HAP-1 (cell line): ENCODE measurements at places on chromosomes 11 and 22.

DNA sequence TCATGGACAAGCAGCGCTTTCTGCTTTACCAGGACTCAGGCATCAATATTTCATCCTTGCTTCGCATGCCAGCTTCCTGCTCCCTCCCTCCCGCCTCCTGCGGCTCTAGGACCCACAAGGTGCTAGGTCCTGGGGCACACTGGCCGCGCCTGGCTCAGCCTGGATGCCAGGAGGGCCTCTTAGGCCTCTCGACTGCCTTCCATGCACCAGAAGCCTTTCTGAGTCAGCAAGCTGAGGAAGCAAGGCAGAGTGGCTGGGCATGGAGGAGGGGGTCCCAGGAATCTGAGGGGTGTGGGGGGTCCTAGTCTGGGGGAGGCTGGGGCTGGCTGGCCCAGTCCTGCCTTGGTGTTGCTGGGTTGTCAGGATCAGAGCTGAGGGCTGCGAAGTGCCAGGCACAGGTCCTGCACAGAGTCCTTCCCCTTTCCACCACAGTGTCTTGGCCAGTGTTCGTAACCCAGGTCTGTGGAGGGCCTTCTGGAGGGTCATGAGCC lies 61.0 kb upstream of the THY1 start:
- DNase-seq, result no peak

DNA sequence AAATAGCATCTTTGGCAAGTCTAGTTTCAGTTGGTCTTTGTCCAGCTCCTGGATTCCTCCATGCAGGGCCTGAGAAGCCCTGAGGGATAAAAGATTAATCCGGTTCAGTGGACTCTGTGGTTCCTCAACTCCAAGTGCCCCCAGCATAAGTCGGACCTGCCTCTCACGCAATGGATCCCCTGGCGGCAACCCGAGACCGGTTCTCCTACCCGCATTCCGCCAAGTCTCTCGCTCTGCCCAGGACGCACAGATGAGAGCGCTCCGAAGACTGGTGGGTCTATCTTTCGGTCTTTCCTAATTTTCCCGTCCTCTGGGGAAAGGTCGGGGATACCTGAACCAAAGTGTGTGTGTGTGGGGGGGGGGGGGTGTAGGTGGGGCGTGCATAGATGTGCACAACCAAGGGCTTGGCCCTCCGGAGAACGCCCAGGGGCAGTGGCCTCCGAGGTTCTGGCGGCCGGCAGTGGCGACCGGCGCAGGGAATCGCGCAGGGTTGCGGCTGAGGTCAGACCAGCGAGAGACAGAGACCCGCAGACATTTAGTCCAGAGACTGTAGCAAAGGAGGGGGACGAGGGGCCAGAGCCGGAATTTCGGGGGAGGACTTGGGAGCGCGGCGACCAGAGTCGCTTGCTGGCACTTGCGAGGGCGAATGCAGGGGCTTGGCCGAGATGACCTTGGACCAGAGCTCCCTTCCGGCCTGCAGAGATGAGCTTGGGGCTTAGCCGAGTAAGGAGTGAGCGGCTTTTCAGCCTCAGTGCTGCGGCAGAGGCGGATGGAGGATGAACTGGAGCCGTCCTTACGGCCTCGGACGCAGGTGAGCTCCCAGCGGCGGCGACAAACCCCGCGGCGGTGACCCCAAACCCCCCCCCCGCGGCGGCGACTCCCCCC lies 712 bp upstream of the SLC2A11 start:
- peak; percentile 46 for DNase-seq

- no peak for DNase-seq
These were observed 45.2 kb upstream of the EHF start for GRCh38 chr11:34575671-34576070.

- DNase-seq, result no peak
These were observed 5.0 kb downstream of the THY1 start for GRCh38 chr11:119417726-119418540.

DNA sequence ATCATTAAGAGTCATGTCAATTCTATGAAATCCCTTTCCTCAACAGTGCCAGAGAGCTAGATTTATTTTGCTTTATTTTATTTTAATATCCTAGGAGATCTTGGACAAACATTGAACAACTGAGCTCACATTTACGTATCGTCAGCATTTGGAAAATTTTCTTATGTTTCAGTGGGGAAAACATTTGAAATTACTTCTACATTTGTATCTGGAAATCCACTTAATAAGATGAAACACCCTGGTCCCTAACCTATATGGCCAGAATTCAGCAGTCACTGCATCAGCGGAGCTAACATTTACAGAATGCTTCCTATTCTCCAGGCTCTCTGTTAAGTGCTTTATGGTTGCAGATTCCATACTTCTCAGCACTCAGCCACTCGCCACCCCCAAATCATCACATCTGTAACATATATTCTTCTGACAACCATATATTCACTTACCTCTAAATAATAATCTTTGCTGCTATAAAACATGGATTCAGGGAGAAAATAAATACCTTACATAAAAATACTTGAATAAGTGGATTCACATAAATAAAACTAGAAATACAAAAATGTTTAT lies 773.9 kb downstream of the JRKL start:
- no peak for DNase-seq

DNA sequence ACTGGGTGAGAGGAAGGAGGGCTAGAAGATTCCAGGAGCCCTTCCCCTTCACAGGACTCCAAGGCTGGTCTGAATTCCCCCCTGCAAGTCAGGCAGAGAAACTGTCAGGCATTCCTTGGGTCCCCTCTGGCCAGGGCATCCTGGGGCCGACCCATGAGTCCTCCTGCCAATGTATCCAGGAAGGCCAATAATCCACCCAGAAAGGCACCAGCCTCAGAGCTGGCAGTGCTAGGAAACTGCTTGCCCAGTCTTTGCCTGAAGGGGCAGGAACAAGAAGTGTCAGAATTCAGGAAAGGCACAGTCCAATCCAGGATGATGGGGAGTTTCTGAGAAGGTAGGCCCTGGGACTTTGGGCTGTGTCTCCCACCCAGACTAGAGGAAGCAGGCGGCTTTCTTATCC lies 41.0 kb downstream of the BUD13 start:
- DNase-seq, result no peak

- DNase-seq, result no peak
These were observed 97.3 kb downstream of the KCNC1 start for GRCh38 chr11:17831883-17832282.

GRCh38 chr22:45552580-45553350 lies 50.1 kb downstream of the FBLN1 start:
- no peak for DNase-seq

DNA sequence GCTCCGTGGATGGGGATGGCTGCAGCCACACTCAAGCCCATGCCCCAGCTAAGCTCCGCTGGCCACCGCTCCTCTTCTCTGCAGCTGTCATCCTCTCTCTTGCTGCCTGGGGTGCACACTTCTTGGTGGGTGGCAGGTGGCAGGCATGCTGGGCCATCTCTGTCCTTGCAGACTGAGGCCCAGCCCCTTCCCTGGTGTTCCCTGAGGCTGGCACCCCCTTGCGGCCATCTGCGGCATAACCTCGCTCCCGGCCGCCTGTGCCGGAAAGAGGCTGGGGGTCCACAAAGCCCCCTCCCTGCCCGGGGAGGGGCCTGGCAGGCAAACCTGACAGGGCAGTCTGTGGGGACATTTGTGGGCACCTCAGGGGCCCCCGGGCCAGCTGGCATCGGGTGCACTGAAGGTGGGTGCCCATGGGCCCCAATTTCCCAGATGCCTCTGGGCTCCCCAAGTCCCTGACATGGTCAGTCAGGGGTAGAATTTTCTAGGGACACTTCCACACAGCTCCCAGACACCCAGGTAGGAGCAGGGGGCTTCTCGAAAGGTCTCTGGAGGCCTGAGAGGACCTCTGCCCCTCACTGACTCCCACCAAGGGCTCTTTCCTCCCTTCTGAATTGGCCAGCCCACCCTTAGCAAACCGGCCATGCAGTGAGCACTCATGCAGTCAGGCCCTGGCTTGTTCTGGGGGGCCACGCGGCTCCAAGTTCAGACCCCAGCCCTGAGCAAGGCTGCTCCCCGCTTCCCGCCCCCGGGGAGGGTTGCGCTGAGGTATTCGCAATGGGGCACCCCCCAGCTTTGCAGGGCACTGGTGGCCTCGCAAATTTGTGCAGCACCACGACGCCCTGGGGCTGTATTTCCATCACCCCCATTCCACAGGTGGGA lies 23.5 kb upstream of the TH start:
- peak; percentile 79 for DNase-seq

GRCh38 chr11:117830674-117831351 lies 6.3 kb upstream of the FXYD2 start:
- DNase-seq, result peak; percentile 5

DNA sequence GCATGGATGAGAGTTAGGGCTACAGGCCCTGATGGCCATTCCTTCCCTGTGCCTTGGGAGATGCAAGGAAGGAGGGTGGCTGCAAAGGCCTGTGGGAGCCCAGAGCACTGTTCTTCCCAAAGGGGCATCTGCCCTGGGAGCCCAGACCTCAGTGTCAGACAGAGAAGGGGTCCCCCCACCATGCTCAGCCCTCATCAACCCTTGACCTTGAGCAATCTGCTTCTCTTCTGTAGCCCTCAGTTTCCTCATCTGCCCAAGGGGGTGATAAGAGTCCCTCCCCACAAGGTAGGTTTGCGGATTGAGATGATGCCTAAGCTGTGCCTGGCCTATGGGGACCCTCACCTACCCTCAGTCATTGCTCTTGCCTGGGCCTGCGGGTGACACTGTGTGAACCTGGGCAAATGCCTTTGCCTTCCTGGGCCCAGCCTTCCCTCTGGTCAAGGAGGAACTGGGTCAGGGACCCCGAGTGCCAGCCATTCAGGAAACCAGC lies 47.5 kb downstream of the IGLL5 start:
- no peak for DNase-seq

DNA sequence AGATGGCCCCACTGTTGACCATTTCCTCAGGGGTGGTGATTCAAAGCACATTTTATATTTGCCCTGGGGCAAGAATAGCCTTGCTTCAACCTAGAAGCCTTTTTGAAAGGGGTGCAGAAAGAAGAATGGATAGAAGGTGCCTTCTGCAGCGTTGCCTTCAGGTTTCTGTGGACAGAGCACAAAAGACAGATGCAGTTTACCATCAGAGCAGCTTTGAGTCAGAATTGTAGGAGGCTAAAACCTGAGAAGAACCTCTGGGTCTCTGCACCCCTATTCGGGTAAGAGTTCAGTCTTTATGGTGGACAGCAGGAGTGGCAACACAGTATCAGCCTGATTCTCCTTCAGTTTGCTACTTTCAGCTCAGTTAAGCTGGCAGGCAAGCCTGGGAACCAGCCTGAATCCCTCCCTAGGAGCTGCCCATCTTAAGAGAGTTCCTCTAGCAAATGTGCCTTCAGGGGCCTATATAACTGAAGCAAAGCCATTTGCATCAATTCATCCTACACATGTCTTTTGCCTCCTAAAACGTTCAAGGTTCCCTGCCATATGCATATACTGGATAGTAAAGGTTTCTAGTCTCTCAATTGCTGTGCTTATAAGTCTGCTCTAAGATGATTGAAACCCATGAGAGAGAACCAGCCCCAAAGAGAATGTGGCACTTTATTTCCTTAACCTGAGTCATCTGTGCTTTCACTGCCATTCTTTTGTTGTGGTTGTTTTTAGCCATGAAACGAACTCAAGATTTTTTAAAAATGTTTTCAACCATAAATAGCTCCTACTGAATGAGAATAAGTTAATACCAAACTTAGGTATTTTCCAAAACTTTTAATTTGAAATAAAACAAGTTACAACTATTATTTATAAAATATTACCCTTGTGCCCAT lies 123.0 kb downstream of the TRIM44 start:
- DNase-seq, result no peak

GRCh38 chr11:66133216-66133775 lies 63.2 kb downstream of the PACS1 start:
- DNase-seq, result no peak

GRCh38 chr11:26951809-26952515 lies 42.0 kb upstream of the FIBIN start:
- no peak for DNase-seq

- no peak for DNase-seq
These were observed 20.4 kb upstream of the EIF4G2 start for GRCh38 chr11:10829139-10829538.

- no peak for DNase-seq
These were observed at the start of gene MS4A14 for GRCh38 chr11:60396382-60396781. TSS of gene MS4A14 (plus strand) at chr11:60396459. CDS start at chr11:60396579, 120 bp downstream.

GRCh38 chr11:118232659-118233058 lies 7.8 kb upstream of the JAML start:
- no peak for DNase-seq

GRCh38 chr11:111923951-111924350 lies 5.2 kb downstream of the C11orf52 start:
- DNase-seq, result no peak

GRCh38 chr11:78187366-78188285 lies 800 bp downstream of the KCTD21 start:
- DNase-seq, result no peak

DNA sequence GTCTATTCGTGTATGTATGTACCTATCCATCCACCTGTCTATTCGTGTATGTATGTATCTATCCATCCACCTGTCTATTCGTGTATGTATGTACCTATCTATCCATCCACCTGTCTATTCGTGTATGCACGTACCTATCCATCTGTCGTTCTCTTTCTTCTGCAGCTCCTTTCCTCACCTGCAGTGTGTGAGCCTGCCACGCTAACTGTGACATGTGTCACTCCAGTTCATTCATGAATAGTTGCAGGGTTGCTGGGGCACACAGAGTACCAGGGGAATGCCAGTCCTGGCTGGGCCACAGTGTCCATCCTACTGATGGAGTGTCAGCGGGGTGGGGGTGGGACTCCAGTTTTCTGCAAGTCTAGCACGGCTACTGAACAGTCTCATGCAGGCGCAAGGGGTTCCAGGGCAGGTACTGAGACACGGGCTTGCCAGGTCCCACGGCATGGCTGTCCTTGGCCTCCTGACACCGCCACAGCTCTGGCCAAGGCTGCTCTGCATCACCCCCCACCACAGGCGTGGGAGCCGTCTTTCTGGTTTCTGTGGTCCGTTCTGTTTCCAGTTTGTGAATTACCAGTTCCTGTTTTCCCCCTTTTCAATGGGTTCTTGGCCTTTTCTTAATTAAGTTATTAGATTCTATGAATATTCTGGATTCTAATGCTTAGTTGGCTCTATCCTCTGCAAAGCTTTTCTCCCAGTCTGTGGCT lies 88.8 kb upstream of the CLDN5 start:
- no peak for DNase-seq

DNA sequence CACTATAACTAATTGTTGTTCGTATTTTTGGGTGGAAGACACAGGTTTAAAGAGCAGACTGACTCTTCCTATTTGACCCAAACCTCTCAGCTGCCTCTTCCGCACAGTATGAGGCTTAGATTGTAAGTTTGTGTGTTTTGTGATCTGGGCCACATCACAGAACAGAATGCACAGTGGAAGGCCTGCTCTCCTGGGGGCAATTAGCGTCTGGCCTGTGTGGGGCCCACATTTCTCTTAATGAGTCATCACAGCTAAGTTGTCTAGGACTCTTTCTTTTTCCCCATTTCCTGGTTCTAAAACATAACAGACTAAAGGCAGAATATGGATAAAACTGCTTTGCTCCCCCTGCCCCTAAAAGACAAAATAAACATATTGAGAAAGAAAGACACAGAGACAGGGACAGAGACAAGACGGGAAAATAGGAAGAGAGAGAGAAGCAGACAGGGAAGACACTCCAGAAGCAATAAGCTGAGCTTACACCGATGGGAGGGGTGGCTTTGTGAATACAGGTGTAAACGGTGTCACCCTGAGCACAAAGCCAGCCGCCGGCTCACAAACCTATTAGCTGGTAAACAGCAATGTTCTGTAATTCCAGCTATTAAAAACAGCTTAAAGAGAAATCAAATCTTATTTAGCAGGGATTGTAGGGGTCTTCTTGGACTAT lies 127.4 kb upstream of the OPCML start:
- no peak for DNase-seq

- DNase-seq, result peak; percentile 83
These were observed 77.4 kb upstream of the WNT7B start for GRCh38 chr22:46054091-46055073.
